CD4-positive, alpha-beta T cell treated with Interleukin-21 for 1 hour (primary cell): ENCODE measurements at places on chromosomes 4 and X.

- no peak for DNase-seq
Observed at GRCh38 chr4:37400241-37400881, 155.8 kb downstream of the NWD2 start.

GRCh38 chr4:169342906-169343564 lies 72.3 kb upstream of the SH3RF1 start:
- no peak for DNase-seq

- no peak for DNase-seq
Observed at GRCh38 chr4:139797287-139797686, 131.7 kb downstream of the MGST2 start.

- no peak for DNase-seq
Observed at GRCh38 chrX:15737190-15737958, 696 bp upstream of the CA5B start.

DNA sequence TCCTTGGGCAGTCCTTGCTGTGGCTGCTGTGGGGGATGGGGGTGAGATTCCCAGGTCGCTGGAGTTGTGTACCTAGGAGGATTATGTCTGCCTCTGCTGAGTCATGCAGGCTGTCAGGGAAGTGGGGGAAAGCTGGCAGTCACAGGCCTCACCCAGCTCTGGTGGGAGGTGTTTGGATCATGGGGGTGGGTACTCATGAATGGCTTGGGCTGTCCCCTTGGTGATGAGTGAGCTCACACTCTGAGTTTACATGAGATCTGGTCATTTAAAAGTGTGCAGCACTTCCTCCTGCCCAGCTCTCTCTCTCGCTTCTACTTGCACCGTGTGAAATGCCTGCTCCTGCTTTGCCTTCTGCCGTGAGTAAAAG lies 24.6 kb upstream of the PDLIM3 start:
- DNase-seq, result no peak

- no peak for DNase-seq
Observed at GRCh38 chr4:152594978-152595925, 59.4 kb upstream of the FBXW7 start.

DNA sequence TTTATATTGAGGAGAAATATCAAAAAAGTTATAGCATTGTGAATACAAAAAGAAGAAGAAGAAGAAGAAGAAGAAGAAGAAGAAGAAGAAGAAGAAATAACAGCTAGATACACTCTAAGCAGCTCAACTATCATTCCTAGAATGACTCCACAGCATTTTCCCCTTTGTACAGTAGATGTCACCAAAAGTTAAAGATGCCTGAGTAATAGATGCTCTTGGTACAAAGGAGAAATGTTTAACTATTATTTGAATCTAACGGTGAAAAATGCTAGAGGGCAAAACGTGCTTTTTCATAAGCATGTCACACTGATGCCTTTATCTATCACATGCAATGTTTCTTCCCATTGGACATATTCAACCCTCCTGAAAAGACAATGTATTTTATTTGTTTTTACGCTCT lies 178.4 kb upstream of the GPRIN3 start:
- no peak for DNase-seq

DNA sequence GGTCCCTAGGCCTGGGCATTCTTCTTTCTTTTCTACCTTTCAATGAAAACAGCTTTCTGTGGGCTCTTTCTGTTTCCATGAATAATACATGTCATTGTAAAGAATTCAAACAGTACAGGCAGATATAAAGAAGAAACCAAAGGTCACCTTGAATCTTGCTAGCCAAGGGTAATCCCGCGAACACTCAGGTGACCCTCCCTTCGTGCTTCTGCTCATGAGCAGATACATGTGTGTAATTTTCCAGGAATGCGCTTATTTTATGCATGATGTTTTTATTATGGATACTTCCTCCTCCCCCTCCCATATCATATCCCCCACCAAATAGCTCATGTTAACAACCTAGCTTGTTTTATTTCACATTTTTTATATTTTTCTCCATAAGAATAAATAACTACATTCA lies 9.6 kb upstream of the JAKMIP1 start:
- DNase-seq, result no peak

- DNase-seq, result no peak
Observed at GRCh38 chr4:96681218-96681617, 841.3 kb downstream of the PDHA2 start.

DNA sequence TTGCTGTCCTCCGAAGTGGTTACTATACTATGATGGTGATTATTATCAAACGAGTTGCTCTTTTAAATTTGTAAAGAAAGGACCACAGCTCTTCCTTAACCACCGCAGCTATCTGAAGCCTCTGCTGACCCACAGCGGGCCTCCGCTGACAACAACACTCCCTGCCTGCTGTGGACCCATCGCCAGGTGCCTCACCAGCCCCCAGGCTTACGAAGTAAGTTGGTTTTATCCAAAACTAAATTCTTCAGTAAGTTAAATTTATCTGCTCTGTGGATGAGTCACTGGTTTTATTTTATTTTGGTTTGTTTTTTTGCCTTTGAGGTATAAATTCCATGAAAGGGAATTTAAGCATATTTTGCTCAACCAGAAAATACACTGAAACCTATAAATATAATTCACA lies 54.7 kb downstream of the SLC9A6 start:
- no peak for DNase-seq

DNA sequence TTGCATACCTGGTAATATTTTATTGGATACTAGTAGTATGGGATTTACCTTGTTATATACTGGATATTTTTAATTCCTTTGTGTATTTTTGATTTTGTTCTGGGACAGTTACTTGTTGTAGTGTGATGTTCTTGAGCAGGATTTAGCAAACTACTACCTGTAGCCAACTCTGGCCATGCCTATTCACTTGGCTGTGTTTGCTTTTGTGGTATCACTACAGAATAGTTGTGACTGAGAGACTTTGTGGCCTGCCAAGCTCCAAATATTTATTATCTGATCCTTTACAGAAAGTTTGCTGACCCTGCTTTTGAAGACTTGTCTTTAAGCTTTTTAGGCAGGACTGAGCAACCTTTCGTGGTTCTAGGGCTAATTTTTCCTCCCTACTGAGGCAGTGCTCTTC lies 17.8 kb downstream of the ZCCHC4 start:
- no peak for DNase-seq

- no peak for DNase-seq
Observed at GRCh38 chrX:136679531-136679930, 31.6 kb downstream of the CD40LG start.
